ENCODE measurements at places on chromosomes 5 and 9.

GRCh38 chr9:116904165-116904564 lies 217.1 kb downstream of the TRIM32 start:
- DNase-seq: no peak

DNA sequence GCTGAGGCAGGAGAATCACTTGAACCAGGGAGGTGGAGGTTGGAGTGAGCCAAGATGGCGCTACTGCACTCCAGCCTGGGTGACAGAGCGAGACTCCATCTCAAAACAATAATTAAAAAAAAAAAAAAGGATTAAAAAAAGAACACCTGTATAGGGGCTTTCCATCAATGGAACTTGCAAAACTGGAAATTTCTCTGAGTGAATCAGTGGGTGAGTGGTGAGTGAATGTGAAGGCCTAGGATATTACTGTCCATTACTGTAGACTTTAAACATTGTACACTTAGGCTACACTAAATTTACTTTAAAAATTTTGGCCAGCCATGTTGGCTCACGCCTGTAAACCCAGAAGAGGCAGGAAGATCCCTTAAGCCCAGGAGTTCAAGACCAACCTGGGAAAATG lies 5.7 kb upstream of the RARS1 start:
- no peak for DNase-seq

DNA sequence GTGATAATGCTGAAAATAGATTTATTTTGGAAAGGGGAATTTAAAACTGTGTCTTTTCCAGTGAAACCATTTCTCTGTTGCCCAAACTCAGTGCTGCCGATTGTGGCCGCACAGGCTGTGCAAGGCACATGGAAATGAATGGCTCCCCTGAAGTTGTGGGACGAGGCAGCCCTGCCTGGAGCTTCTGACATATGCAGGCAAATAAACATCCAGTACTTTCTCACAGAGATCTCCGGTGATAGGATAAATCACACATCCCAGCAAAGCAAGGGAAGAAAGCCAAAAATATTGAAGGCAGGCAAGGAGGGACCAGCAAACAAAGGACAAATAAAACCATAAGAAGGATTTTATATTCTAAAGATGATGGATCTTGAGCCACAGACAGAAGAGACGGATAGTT lies 464.5 kb downstream of the MTRR start:
- DNase-seq: no peak

GRCh38 chr5:143583409-143583808 lies 179.9 kb upstream of the NR3C1 start:
- DNase-seq: no peak

- DNase-seq: no peak
These were observed 57.8 kb upstream of the AKNA start for GRCh38 chr9:114445616-114446015.

DNA sequence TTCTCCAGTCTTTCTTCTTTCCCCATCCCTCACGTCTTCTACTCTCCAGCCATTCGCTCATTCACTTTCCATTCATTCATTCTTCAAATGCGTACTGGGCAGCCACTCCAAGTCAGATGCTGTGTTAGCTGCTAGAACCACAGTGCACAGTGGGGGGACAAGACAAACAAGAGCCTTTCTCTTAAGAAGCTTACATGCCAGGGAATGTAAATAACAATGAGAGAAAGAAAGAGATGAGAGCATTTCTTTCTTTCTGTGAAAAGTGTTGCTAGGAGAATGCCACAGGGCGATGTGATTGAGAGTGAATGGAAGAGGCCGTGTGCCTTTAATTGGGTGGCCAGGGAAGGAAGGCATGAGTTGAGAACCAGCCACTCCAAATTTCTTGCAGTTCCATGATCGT lies 46.3 kb upstream of the SMIM23 start:
- no peak for DNase-seq

GRCh38 chr5:98827161-98827560 lies 53.7 kb downstream of the RGMB start:
- peak; percentile 37 for DNase-seq

DNA sequence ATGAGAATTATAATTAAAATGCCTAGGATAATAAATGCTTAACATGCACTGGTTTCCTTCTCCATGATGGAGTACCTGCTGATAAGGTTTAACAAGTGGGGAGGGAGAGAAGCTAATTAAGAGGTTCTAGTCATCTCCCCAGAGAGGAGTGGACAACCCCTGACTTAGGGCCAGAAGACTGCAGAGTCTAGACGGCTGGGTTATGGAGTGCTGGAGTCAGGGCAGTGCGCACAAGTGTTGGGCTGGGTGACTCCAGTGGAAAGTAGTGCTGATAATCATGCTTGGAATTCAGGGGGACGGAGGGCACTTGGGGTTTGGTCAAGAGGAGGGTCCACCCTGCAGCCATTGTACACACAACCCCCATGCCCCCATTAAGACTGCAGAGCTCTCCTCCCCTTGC lies 32.8 kb upstream of the TGFBI start:
- no peak for DNase-seq

DNA sequence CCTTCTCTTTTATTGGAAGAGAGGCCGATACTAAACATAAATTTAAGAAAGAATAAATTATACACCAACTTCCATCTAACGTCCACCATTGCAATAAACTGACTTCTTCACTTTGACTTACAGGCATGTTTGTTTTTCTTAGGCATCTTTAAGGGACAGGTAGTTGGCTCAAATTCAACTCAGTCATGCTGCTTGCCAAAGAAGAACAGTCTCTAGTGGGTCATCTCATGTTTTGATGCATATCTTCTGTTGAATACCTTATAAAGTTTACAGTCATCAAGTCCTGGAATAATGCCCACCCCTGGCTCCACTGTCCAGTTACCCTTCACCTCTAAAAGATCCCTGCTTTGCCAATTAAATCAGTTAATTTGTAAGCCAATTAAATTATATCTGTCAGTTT lies 328.2 kb upstream of the GRAMD2B start:
- DNase-seq: no peak

- no peak for DNase-seq
These were observed 15.2 kb downstream of the FOXD1 start for GRCh38 chr5:73433272-73433981.

DNA sequence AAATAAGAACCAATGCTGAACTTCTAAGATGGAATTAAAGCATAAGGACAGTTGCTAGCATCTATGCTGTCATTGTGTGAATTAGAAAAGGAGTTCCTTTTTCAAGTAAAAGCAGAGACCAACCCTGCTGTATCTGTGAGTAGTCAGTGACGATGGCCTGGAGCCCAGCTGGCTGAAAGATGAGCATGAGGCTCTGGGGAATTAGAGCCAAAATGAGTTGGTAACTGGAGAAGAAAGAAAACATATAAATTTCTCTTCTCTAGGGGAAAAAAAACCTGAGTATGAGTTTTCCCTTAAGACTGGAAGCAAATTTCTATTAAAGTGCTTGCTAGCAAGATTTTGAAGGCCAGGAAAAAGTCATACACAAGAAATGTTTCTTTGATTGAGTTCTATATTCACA lies 1.6 kb upstream of the SPZ1 start:
- DNase-seq: no peak

DNA sequence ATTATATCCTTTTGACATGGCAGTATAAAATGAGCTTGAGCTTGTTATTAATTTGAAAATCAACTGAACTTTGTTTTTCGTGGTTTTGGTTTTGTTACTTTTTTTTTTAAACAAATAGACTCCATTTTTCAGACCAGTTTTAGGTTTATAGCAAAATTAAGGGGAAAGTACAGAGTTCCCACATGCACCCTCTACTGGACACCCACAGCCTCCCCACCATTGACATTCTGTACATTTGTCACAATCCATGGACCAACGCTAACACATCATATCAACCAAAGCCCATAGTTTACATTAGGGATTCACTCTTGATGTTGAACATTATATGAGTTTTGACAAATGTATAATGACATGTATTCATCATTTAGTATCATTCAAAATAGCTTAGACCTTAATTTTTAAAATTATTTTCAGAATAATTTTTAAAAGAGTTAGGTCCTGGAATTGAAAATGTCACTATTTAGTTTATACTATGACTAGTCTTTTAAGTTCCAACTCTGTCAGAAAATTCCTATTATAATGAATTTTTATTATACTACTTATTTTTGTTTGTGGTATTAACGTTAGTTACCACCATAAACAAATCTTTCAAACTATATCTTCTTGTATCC lies 35.3 kb upstream of the JMY start:
- DNase-seq: peak; percentile 46

DNA sequence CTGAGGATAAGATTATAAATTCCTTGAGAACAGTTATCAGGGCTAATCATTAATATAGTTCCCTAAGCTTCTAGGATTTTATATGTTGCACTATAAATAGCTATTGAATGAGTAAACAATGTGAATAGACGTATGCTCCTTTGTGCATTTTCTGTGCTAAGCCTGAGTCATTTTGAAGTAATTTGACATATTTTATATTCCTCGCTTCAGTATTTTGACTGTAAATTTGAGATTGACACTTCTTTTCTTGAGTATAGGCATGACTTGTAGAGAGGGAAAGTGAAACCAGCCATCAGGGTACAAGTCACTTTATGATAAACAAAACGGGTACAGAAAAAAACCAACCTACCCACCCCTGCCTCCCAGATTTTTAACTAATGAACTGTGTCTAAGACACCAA lies 367.7 kb upstream of the PRR16 start:
- DNase-seq: peak; percentile 25

- no peak for DNase-seq
These were observed 113.0 kb downstream of the GIN1 start for GRCh38 chr5:103006921-103007320.

GRCh38 chr5:167785106-167785505 lies 506.3 kb upstream of the WWC1 start:
- DNase-seq: no peak

DNA sequence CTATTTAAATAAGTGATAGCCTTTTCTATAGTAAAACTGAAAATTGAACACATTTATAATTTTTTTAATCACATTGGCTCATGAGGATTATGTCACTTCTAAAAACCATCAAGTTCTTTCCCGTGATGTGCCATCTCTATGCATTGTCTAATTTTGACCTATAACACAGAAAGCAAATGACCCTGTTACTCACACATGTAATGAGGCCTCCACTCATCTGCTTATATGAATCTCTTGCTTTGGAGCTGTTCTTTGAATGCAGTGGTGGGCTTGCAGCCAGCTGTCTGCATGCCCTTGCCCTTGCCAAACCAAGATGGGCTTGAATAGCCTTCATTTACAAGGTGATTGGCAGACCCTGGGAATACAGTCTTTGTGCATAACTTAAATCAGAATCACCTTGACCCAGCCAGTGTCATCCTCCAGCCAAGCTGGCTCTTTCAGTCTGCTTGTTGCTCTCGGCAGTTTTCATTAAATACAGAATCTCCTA lies 163.2 kb downstream of the TRIO start:
- DNase-seq: no peak

DNA sequence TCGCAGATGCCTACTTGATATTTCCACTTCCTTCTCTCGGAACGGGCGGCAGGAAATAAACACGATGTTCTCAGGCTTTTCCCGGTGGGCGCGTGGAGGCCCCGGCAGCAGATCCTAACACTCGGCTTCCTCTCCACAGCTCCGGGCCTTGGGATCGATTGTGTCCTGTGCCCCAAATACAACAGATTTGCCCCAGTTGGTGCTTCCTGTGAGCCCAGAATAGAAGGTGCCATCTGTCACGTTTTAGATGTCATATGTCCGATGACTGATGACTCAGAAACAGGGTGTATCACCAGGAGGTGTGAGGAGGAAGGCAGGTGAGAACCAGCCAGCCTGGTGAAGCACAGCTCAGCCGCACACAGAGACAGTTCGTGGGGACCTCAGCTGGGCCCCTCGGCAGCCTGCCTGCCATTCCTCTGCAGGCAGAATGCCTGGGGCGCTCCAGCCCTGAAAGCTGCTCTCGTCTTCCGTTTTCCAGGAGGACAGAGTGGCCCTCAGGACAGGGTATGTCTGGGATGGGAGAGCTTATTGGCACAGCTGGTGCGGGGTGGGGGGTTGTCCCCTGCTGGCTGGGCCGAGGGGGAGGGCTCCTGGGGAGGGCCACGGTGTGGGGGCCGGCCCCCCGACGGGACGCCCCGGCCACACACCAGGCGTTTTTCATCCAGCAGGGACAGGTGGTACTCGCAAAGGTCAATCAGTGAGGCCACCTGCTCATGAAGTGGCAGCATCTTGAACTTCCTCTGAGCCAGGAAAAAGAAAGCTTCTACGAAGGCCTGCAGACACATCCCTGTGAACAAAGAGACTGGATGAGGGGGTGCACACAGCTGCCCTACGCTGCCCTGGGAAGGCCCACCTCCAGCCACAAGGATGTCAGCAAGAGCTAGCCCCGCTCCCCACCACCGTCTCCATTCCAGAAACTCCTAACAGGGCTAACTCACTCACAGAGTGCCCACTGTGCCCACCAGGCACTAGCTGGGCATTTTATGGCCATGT lies 171.0 kb downstream of the DAB2IP start:
- DNase-seq: no peak

- no peak for DNase-seq
These were observed 11.7 kb upstream of the EXOSC2 start for GRCh38 chr9:130681769-130682420.

- DNase-seq: no peak
These were observed 42.7 kb upstream of the NCS1 start for GRCh38 chr9:130129432-130130061.

DNA sequence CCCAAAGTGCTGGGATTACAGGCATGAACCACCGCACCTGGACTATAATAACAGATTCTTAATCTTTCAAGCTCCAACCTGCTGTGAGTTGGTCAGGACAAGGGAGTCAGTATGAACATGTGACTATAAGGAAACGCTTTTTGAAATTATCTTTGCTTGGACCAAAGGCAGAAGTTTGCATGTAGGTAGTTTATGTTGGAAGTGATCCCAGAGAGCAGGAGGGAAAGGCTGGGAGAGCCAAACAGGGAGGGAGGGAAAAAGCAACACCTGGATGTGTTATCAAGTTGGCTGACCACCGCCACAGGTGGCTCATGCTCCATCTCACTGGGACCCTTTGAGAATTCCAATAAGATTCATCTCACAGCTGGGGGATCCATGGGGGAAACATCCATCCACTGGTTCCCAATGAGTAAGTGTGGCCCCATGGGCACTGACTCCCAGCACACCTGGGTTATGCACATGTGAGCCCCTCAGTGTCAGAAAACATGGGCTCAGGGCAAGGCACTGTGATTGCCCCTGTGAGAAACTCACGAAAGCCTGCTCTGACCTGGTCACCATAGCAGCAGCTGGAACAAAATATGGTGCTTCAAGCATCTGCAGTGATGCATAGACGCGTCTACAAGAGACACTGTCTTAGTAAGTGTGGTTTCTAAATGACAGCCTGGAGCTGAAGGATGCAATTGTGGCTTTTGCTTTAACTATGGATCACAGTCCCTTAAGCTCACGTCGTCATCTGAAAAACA lies 62.1 kb downstream of the ARSB start:
- DNase-seq: no peak

- DNase-seq: no peak
These were observed 3.8 kb downstream of the CDH9 start for GRCh38 chr5:27034565-27034964.

- DNase-seq: peak; percentile 96
These were observed 11.1 kb downstream of the EXD3 start for GRCh38 chr9:137411645-137412380.

- no peak for DNase-seq
These were observed 89.7 kb downstream of the DAP start for GRCh38 chr5:10671041-10672008.

GRCh38 chr5:11504065-11504885 lies 400.0 kb downstream of the CTNND2 start:
- no peak for DNase-seq

- no peak for DNase-seq
These were observed 6.4 kb downstream of the CEMIP2 start for GRCh38 chr9:71761938-71762353.
